ENCODE measurements at places on chromosomes 12 and 14. TPM values are rescaled to one million over a fixed set of nuclear protein-coding genes. Genes with fewer than 3 reads are reported as not detected.

DNA sequence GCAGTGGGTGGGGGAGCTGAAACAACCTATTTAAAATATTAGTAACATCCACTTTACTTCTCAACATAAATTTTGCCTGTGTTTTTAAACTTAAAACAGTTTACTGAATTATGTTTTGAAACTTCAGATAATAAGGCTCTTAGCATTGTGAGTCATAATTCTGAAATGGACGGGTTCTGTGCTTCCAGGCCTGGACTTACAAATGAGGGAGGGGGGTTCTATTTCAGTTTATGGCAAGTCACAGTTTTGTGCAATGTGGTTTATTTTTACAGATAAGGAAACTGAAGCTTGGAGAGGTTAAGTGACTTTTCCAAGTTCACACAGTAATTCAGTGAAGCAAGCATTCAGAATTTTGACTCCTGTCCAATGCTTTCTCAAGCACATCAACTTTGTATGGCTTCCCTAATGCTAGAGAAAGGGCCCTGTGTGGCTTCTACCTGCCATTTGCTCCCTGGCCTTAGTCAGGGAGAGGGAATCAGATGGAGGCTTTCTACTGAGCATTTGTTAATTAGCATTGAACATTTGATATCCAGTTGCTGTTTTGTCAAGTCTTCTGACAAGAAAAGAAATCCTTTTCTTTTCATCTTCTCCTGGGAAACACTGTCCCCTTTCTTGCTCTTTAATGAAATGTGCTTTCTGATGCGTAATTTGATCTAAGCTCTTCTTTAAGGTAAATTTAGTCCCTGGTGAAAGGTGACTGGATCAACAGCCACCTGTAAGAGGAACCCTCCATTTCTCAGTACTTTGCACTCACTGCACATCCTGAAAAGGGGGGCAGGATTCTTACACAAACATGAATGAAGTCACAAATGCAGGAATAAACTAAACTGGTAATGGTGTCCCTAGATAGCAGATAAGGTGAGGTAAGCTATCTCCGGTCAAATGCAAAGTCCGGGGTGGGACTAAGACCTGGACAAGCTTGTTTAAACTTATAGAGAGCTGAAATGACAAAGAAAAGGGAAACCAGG is 2.5 kb upstream of the SALL2 start:
- H3K4me1 ChIP-seq: no peaks in the 10 kb centered on the region
- H3K27me3 ChIP-seq: peaks cover 22% of the 10 kb centered on the region
- H3K27ac ChIP-seq: no peak overlapping the region
- H3K4me3 ChIP-seq: no peak overlapping the region

- peak overlapping the region; percentile 44 for H3K27ac ChIP-seq
- no peaks in the 10 kb centered on the region for H3K36me3 ChIP-seq
- peak; percentile 54 for DNase-seq
- no peak overlapping the region for H3K4me3 ChIP-seq
These were observed 163.1 kb downstream of the TTC8 start for GRCh38 chr14:88987516-88987915.

Gene RAPGEF3
- total RNA-seq: 3.4 TPM

GRCh38 chr12:54129028-54129903 is 59.5 kb downstream of the SMUG1 start:
- DNase-seq: no peak
- peaks cover 20% of the 10 kb centered on the region for H3K36me3 ChIP-seq
- H3K4me1 ChIP-seq: peaks cover 13% of the 10 kb centered on the region
- H3K27me3 ChIP-seq: no peaks in the 10 kb centered on the region

GRCh38 chr12:59446116-59446515 is 149.7 kb upstream of the SLC16A7 start:
- no peak overlapping the region for H3K27ac ChIP-seq
- no peaks in the 10 kb centered on the region for H3K27me3 ChIP-seq
- no peaks in the 10 kb centered on the region for H3K4me1 ChIP-seq

Gene TMEM229B
- 0.37 TPM for total RNA-seq

DNA sequence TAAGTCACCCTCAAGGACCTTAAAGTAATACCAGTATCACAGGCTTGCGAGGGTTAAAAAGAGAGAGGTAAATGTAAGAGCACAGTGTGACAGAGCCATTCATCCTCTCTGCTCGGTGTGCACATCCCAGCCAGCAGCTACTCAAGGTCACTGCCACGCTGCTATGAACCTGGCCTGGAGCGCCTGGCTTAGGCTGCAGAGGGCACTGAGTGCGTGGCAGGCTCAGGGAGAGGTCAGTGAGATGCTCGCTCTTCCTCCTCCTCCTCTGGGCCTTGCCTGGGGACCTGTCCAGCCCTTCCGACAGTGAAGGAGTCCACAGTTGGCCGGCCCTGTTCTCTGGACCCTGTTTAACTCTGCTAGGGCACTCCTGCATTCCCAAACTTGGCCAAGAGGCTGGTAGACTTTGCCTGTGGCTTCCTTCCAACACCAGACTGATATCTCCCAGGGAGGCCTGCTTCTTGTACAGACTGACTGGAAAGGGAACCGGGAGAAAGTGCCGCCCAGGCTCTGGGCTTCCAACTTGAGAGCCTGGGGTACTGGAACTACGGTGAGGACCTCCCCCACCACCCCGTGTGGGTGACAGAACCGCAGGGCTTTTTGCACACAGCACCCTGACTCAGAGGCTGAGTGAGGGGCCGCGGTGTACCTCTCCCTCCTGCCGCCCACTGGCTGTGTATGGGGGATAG is 62.6 kb upstream of the CORO1C start:
- H3K36me3 ChIP-seq: peaks cover 66% of the 10 kb centered on the region
- no peak overlapping the region for H3K27ac ChIP-seq
- no peak overlapping the region for H3K4me3 ChIP-seq
- no peaks in the 10 kb centered on the region for H3K4me1 ChIP-seq
- no peak for DNase-seq

DNA sequence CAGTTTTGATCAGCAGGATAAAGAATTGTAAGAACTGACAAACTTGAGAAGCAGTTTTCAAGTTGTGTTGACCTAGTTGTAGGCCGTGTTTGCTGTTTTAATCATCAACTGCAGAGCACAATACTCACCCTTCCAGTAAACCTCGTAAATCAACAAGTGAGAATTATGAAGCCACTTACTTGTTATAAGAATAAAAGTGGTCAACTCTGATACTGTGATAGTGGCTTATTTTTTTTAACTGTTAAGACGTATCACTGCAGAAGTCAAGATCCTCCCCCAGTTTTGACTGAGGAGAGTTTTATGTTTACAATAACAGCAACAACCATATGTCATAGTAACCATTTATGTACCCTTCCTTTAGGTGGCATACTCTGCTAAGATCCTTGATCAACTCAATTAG is 100.8 kb upstream of the DACT1 start:
- no peaks in the 10 kb centered on the region for H3K4me1 ChIP-seq
- H3K36me3 ChIP-seq: no peaks in the 10 kb centered on the region

GRCh38 chr14:90446405-90446804 is 49.6 kb downstream of the CALM1 start:
- no peak overlapping the region for H3K27ac ChIP-seq
- no peak for DNase-seq
- no peaks in the 10 kb centered on the region for H3K27me3 ChIP-seq
- peaks cover 19% of the 10 kb centered on the region for H3K4me1 ChIP-seq
- H3K36me3 ChIP-seq: peaks cover 7% of the 10 kb centered on the region
- H3K4me3 ChIP-seq: no peak overlapping the region

GRCh38 chr12:129660946-129661345 is 242.9 kb downstream of the TMEM132D start:
- DNase-seq: no peak
- H3K27me3 ChIP-seq: no peaks in the 10 kb centered on the region
- peaks cover 6% of the 10 kb centered on the region for H3K4me1 ChIP-seq
- no peak overlapping the region for H3K4me3 ChIP-seq
- no peaks in the 10 kb centered on the region for H3K36me3 ChIP-seq

DNA sequence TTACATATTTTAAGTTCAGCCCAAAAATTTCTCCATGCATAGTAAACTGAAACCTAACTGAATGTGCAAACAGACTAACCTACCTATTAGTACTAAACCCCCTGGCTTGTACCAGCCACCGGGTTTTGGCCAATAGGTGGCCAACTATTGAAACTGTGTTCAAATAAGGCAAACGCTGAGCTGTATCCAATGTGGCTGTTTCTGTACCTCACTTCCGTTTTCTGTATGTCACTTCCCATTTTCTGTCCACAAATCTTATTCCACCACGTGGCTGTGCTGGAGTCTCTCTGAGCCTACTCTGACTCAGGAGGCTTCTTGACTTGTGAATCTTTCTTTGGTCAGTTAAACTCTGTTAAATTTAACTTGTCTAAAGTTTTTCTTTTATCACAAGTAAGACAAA is 6.0 kb upstream of the FBXO34 start:
- H3K27me3 ChIP-seq: no peaks in the 10 kb centered on the region
- no peak for DNase-seq
- H3K4me1 ChIP-seq: no peaks in the 10 kb centered on the region
- H3K27ac ChIP-seq: no peak overlapping the region
- no peak overlapping the region for H3K4me3 ChIP-seq

DNA sequence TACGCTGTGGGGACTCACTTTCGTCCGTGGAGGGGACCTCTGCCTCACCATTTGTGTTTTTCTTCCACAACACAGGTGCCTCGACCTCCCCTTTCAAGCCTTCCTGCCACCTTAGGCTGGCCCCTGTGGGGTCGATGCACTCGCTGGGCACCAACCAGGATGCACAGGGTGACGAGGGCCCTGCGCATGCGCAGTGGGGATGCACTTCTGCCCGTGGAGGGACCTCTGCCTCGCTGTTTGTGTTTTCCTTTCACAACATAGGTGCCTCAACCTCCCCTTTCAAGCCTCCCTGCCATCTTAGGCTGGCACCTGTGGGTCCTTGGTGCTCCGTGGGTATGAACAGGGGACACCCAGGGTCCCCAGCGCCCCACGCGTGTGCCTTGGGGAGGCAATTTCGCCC is 356.8 kb downstream of the ALG10 start:
- H3K36me3 ChIP-seq: no peaks in the 10 kb centered on the region
- no peaks in the 10 kb centered on the region for H3K27me3 ChIP-seq
- H3K27ac ChIP-seq: no peak overlapping the region
- no peaks in the 10 kb centered on the region for H3K4me1 ChIP-seq
- DNase-seq: no peak

GRCh38 chr12:20757-21156 is 45.8 kb upstream of the IQSEC3 start:
- no peak for DNase-seq
- no peak overlapping the region for H3K27ac ChIP-seq
- no peaks in the 10 kb centered on the region for H3K27me3 ChIP-seq
- H3K4me3 ChIP-seq: no peak overlapping the region
- H3K4me1 ChIP-seq: no peaks in the 10 kb centered on the region
- peaks cover 6% of the 10 kb centered on the region for H3K36me3 ChIP-seq

Gene GSC
- not detected for total RNA-seq

DNA sequence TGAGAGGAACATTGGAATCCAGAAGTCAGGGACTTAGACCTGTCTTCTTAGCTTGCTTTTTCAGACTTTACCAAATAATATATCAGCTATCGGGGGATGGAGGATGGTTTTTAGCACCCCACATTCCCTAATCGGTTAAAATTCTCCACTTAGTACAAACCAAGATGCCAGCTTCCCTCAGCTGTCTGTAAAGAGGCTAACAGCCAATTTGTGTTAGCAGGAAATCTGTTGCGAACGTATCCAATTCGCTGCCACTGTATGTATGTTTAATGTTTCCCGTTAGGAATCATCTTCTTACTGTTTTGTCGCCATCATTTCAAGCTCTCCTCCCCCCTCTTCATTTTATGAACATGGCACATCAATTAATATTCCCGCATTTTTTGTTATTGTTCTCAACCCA is 289.0 kb downstream of the BCL11B start:
- H3K36me3 ChIP-seq: no peaks in the 10 kb centered on the region
- no peaks in the 10 kb centered on the region for H3K27me3 ChIP-seq
- no peaks in the 10 kb centered on the region for H3K4me1 ChIP-seq
- no peak for DNase-seq
- H3K27ac ChIP-seq: no peak overlapping the region

- no peak overlapping the region for H3K4me3 ChIP-seq
- no peak for DNase-seq
- H3K27ac ChIP-seq: no peak overlapping the region
These were observed 297.0 kb downstream of the ATP23 start for GRCh38 chr12:58238411-58238810.

Gene GPR135
- 7.7 TPM for total RNA-seq

DNA sequence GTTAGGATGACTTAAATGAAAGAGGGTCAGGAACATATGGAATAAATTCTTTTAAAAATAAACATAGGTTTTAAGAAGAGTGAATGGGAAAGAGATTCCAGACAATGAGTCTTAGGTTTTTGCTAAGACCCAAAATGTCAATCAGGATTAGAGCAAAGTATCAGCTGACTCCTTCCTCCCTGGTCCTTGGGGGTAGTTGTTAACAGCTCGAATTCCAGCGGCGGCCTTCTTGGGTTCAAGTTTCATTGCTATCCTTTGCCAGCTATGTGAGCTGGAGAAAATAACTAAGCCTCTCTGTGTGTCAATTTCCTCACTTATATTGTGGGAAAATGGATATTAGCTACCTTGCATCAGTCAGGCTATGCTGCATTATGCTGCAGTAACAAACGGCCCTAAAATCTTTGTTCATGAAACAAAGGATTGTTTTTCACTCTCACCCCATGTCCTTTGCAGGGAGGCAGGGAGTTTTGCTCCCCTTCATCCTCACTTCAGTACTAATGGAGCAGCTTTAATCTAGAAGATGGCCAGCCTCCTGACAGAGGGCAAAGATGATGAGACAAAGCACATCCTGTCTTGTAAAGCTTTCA is 83.8 kb upstream of the RFLNA start:
- H3K36me3 ChIP-seq: no peaks in the 10 kb centered on the region
- DNase-seq: no peak
- H3K4me3 ChIP-seq: no peak overlapping the region
- no peak overlapping the region for H3K27ac ChIP-seq
- H3K4me1 ChIP-seq: no peaks in the 10 kb centered on the region

DNA sequence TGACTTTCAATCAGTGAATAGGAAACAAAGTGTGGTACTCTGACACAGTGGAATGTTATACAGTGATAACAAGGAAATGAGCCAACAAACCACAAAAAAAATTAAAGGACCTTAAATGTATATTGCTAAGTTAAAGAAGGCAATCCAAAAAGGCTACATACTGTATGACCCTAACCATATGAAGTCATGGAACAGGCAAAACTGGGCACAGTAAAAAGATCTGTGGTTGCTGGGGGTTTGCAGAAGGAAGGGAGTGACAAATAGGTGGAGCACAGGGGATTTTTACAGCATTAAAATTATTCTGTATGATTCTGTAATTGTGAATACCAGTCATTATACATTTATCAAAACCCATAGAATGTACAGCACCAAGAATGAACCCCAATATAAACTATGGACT is 112.6 kb downstream of the KCNC2 start:
- H3K27me3 ChIP-seq: no peaks in the 10 kb centered on the region
- no peak overlapping the region for H3K27ac ChIP-seq
- no peaks in the 10 kb centered on the region for H3K36me3 ChIP-seq
- no peak overlapping the region for H3K4me3 ChIP-seq

DNA sequence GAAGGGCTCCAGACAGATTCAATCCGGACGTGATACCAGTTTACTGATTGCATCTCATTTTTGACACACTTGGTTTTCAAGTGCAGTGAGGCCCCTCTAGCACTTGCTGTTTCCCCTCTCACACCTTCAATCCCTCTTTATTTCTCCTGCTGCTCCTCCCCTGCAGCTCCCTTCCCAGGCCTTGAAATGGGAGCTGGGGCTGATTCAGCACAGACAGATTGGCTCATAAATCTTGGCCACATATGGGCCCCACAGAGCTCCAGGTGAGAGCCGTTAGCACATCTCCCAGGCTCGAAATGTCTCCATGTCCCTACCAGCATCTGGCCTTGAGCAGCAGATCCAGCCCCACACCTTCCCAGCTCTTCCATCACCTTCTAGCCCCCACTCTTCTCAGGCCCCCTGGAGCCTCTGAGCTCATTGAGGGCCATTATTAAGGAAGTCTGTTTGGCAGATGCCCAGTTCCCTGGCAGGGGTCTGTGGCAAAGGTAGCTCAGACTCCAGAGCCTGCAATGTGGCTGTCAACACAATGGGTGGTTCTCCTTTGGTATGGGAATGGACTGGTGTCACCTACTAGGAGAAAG is 220.3 kb upstream of the FKBP4 start:
- no peak for DNase-seq
- H3K4me3 ChIP-seq: no peak overlapping the region
- H3K27ac ChIP-seq: no peak overlapping the region
- H3K4me1 ChIP-seq: no peaks in the 10 kb centered on the region
